ENCODE measurements at places on chromosomes 5 and 9.

DNA sequence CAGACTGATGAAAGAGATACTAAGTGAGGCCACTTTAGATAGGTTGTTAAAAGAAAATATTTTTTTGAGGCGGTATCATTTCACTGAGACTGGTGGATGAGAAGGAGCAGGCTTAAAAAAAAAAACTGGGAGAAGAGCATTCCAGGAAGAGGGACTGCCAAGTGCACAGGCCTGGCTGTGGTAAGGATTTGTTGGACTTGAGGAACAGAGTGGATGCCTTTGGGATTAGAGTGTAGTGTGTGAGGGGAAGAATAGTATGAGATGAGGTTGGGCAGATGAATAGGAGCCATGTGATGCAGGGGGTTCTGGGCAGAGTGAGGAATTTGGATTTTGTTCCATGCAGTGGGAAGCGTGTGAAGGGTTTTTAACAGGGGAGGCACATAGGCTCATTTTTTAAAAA, 57.9 kb downstream of the PBX3 start:
- peak; percentile 76 for DNase-seq

DNA sequence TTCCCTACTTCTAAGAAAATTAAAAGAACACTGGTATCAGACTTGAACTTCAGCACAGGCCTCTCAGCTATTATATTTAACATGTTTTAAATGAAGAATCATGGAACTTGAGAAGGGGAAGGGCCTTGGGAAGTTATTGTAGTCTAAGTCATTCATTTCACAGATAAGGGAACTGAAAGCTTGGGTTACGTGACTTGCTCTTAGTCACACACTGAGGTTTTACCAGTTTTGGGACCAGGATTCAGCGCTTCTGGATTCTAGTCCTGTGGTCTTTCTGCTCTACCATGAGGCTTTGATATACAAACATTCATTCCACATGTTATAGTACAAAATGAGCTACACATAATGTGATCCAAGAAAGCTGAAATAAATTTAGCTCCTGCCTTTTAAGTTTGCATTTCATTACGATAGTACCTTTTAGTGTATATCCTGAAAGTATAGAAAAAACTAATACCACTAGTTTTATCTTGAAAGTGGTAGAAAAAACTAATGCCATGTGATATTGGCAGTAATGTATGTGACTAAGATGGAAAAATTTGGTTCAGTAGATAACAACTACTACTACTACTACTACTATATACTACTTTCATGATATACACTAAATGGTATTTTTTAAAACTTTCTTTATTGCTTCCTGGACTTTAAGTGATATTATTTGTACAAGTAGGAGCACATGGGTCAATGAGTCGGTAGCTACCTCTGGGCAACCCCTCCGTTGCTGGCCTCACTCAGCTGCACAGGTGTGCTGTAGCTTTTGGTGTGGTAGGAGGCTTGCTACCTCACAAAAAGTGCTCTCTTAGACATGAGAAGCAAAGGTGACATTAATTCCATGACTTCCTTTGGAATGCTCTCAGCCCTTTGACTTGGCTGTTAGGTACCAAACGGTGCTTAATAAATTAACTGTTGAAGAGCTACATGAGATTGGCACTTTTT, 40.7 kb downstream of the F2RL2 start:
- DNase-seq: no peak

- DNase-seq: no peak
Measured at GRCh38 chr5:14700478-14701436, 36.2 kb downstream of the OTULIN start.

GRCh38 chr9:15277400-15278090, 29.5 kb downstream of the TTC39B start:
- peak; percentile 21 for DNase-seq

GRCh38 chr5:111748304-111748763, 8.7 kb downstream of the NREP start:
- peak; percentile 90 for DNase-seq

GRCh38 chr5:1952021-1952420, 69.3 kb upstream of the IRX4 start:
- DNase-seq: no peak

DNA sequence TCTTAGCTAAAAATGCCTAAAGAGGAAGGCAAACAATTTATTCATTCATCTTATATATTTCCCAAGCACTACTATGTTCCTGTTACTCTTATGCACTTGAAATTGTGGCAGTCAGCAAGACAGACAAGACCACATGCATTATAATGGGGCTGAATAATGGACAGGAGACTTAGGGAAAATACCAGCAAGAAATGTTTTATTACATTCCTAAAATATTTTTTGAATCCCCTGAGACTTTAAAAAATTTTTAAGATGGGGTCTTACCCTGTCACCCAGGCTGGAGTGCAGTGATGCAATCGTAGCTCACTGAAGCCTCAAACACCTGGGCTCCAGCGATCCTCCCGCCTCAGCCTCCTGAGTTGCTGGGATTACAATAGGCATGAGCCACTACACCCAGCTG, 13.2 kb downstream of the ZCCHC9 start:
- no peak for DNase-seq

DNA sequence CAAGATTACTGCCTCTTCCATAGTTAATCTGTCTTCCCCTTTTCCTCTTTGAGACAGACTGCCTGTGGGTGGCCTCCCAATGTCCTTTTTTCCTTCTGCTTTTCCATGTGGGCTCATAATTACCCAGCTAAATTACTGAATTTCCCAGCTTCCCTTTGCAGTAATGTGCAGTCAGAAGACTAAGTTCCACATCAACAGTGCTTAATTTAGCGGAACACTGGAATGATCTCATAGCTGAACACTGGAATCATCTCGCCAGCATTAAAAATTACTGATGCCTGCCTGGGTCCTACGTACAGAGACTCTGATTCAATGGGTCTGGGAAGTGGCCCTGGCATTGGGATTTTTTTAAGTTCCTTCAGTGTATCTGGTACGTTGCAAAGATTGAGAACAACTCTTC, 84.3 kb downstream of the DNAH5 start:
- DNase-seq: no peak

DNA sequence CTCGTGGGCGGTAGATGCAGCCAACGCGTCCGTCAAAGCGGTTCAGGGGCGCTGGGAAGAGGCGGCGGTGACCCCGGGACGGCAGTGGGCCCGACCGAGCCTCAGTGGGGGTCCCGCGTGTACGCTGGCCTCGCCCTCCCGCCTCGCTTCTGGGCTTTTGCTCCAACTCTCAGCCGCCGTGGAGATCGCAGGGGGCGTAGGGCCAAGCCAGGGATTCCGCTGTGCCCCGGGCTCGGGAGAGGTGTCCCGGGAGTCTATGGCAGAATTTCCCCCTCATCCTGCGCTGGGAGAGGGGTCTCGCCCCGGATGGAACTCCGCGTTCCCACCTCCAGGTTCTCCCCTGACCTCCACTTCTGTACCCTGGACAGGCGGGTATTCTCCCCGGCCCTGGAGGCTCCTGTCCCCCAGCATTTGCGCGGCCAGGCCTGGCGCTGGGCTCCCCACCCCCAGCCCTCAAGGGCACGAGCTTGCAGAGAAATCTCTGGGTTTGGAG, 131.9 kb downstream of the MRPL36 start:
- no peak for DNase-seq
